Type B pancreatic cell (in vitro differentiated cells): ENCODE measurements at places on chromosomes 3 and 15.

- DNase-seq = no peak
Observed at GRCh38 chr3:140152851-140153639, 218.1 kb downstream of the CLSTN2 start.

DNA sequence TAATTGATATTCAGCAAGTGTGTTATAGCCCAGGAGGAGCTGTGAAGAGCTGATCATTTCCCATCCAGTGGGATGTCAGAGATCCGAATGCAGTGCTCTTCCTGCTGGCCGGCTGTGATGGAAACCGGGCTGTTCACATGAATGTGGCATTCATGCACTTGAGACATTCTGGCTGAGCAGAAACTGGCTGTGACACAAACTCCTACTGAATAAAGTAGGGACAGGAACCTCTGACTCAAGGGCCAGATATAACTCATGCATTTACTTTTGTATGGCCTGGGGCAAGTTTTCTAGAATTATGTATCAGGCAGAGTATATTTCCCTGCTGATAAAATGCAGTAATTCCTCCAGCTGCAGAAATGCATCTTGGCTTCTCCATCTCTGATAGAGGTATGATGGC, 83.4 kb upstream of the FAM3D start:
- no peak for DNase-seq

GRCh38 chr15:94683902-94684301, 452.5 kb downstream of the MCTP2 start:
- DNase-seq = no peak

DNA sequence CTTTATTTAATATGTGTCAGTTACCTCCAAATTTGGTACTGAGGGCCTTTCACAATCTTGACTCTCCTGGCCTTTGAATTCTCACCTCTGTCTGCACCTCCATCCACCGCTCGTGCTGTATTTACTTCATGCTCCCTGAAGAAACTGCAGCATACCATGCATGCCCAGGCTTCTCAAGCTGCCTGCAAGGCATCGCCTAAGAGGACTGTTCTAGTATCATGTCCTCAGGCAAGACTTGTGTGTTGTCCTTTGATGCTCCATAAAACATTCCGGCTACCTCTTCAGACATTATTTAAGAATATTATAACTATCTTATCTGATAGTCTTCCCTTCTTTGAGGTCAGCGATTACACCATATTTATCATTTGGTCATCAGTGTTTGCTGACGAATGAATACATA, 682.5 kb downstream of the NR2F2 start:
- DNase-seq = no peak

- no peak for DNase-seq
Observed at GRCh38 chr15:40793216-40793989, 13.5 kb upstream of the ZFYVE19 start.
